ENCODE measurements at places on chromosomes 2 and 18.
A peak's percentile ranks its signal among the peaks of the same experiment; 100 is the strongest.

GRCh38 chr2:173051463-173052215 lies 24.0 kb upstream of the MAP3K20 start:
- DNase-seq: no peak

- DNase-seq: no peak
Observed at GRCh38 chr2:60540074-60540473, 13.4 kb downstream of the BCL11A start.

- DNase-seq: no peak
Observed at GRCh38 chr2:195677884-195678283, 20.9 kb downstream of the SLC39A10 start.

GRCh38 chr2:110900191-110900590 lies 167.8 kb downstream of the ACOXL start:
- DNase-seq: no peak

- no peak for DNase-seq
Observed at GRCh38 chr2:58739033-58739432, 497.9 kb upstream of the FANCL start.

- DNase-seq: no peak
Observed at GRCh38 chr2:127783101-127783500, 27.9 kb downstream of the WDR33 start.

DNA sequence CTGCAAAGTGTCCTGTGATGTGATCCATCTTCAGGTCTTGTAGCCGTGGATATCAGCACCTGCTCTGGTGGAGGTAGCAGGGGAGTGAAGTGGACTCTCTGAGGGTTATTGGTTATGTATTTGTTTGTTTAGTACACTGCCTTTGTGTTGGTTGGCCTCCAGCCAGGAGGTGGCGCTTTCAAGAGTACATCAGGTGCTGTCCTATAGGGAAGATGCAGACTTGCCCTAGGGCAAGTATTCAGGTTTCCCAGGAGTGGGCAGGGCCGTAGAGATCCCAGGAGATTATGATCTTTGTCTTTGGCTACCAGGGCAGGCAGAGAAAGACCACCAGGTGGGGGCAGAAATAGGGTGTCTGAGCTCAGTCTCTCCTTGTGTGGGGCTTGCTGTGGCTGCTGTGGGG lies 411.8 kb downstream of the SOX11 start:
- DNase-seq: no peak

- DNase-seq: no peak
Observed at GRCh38 chr18:3368193-3368592, 81.8 kb upstream of the TGIF1 start.

- no peak for DNase-seq
Observed at GRCh38 chr2:46569766-46570165, 90.4 kb downstream of the TMEM247 start.

- no peak for DNase-seq
Observed at GRCh38 chr2:190578158-190579057, 43.9 kb upstream of the NEMP2 start.

DNA sequence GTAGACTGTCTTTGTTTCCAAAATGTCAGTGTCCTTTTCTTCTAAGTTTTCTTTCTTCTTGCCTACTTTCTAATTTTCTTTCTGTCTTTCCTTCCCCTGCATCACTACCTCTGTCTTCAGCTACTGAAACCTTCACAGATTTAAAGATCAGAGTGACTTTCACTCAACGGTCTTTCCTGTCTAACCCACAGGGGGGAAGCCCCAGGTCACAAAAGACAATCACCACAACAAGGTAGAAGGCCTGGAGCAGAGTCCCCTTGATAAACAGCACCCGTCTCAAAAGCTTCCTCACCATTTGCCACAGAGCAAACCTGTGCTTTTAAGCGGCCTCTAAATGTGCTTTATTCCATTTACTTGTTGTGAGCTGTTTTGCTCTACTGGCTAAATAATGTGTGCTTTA lies 665.4 kb downstream of the BCL11A start:
- no peak for DNase-seq

- no peak for DNase-seq
Observed at GRCh38 chr2:23452853-23453420, 68.0 kb downstream of the KLHL29 start.

- no peak for DNase-seq
Observed at GRCh38 chr2:230714136-230714480, 1.5 kb downstream of the CAB39 start.

GRCh38 chr2:61485281-61485680 lies 14.4 kb upstream of the USP34 start:
- DNase-seq: no peak

- no peak for DNase-seq
Observed at GRCh38 chr2:105231232-105231619, 10.3 kb upstream of the GPR45 start.

DNA sequence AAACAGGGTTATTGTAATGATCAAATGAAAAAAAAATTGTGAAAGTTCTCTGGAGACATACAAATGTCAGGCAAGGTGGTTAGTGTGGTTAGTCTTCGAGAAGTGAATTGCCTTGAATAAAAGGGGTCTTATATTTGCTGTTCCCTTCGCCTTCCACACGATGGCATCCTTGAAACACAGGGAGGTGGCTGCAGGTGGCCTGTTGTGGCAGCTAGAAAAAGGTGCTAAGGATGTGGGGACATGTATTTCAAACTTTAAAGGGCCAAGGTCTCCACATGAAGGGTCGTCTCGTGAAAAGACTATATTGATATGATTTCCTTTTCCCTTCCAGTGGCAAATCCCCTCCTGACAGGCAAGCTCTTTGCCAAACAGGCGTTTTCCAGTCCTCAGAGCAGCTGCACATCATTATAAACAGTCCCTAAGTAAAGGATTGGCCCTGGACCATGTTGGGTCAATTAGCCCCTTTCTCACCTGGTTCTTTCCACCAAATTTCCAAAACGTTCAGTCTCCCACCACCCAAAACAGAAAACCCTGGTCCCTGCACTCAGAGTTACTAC lies 68.5 kb downstream of the COPS8 start:
- no peak for DNase-seq

DNA sequence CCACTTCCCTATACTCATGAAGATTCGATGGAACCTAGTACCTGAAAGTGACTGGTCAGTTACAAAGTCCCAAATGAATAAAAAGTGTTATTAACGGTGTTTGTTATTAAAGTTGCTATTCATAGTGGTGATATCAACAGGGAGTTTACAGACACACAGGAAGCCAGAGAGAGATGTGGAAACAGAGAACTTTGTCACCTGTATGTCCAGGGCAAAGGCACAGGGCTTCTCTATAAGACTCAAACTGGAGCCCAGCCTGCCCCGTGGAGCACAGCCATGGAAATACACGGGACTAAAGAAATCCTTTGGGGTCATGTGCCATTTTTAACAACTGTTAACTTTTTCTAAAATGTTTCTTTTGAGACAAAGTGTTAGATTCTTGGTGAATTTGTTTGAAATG lies 68.5 kb downstream of the KLF7 start:
- no peak for DNase-seq

GRCh38 chr2:180872255-180872654 lies 108.2 kb upstream of the UBE2E3 start:
- DNase-seq: no peak

GRCh38 chr2:68994864-68995263 lies 18.1 kb upstream of the ANTXR1 start:
- no peak for DNase-seq

GRCh38 chr2:176758426-176758825 lies 454.2 kb upstream of the HNRNPA3 start:
- DNase-seq: no peak

GRCh38 chr18:62450546-62451410 lies 72.0 kb upstream of the ZCCHC2 start:
- peak; percentile 54 for DNase-seq

DNA sequence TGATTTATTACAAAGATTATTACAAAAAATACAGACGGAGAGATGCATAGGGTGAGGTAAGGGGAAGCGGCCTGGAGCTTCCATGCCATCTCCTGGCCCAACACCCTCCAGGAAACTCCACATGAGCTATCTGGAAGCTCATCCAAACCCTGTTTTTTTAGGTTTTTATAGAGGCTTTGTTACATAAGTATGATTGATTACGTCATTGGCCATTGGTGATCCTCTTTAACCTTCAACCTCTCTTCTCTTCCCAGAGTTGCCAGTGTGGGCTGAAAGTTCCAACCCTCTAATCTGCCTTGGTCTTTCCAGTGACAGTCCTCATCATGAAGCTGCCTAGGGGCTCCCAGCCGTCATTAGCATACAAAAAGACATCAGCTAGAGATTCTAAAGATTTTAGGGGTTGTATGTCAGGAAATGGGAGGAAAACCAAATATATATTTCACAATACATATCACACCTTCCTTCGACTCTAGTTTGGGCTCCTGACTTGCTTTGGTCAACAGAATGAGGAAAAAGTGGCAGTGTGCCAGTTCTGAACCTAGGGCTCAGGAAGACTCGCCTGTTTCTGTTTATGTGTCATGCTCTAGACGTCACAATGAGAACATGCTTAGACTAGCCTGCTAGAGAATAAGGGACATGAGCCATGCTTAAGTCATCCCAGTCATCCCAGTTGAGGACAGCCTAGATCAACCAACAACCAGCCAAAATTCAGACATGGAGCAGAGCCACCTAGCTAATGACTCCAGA lies 54.1 kb downstream of the ETAA1 start:
- no peak for DNase-seq

- DNase-seq: no peak
Observed at GRCh38 chr2:121884078-121884477, 128.6 kb downstream of the TSN start.

DNA sequence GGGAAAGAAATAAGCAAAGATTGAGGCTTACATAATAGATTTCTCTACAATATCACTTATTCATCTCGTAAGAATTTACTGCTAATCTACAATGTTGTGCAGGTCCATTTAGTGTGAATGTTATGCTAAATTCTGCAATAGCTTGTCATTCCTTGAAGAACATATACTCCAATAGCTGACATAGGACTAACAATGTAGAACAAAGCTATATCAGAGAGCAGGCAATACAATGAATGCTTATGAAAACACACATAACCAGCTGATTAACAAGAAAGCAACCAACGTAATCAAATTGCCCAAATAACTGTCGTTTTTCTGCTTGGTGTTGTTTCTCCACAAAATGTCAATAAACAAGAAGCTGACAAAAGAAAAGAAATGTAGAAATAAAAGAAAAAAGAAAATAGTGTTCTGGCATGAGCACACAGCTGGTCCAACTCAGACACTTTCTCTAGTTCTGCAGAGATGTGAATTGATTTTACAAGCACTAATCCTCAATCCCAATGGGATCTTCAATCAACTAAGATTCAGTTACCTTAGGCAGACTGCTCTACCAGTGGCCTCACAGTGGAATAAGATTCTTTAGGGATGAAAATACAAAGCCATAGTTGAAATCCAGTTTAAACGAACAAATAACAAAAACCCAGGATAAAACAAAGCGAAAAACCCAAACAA lies 1024.7 kb upstream of the PIK3C3 start:
- no peak for DNase-seq

DNA sequence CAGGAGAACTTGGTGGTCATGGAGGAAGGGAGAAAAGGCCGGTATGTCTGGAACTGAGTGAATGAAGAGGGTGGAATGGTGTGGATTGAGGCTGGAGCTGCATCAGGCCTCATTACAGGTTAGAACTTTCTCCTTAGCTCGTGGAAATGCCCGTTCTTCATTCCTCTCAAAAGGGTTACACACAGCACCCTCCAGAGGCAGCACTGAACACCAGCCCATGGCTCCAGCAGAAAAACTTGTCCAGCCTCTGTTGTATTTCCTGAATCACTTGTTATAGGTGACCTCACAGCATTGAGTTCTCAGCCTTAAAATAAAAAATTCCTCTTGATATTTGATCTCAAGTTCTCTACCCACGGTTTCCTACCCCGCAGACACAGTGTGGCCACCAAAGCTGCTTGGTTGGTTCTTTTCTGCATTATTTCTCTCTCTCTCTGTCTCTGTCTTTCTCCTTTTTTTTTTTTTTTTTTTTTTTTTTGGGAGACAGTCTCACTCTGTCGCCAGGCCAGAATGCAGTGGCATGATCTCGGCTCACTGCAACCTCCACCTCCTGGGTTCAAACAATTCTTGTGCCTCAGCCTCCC lies 89.6 kb downstream of the ITGB1BP1 start:
- no peak for DNase-seq

DNA sequence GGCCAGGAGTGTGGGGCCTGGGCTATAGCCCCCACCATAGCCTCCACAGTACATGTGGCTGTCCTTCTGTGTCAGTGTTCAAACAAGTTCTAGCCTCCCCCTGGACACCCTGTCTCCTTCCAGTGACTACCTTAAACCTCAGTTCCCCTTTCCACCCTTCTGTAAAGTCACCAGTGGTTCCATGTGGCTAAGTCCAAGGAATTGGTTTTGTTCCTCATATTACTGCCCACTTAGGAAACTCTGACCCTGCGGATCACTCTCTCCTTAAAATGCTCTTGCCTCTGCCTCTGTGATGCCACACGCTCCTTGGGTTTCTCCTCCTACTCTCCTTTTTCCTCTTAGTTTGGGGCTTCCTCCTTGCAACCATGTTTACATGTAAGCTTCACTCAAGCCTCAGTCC lies 27.8 kb upstream of the REL start:
- no peak for DNase-seq

- no peak for DNase-seq
Observed at GRCh38 chr2:23330214-23330613, 54.8 kb upstream of the KLHL29 start.

DNA sequence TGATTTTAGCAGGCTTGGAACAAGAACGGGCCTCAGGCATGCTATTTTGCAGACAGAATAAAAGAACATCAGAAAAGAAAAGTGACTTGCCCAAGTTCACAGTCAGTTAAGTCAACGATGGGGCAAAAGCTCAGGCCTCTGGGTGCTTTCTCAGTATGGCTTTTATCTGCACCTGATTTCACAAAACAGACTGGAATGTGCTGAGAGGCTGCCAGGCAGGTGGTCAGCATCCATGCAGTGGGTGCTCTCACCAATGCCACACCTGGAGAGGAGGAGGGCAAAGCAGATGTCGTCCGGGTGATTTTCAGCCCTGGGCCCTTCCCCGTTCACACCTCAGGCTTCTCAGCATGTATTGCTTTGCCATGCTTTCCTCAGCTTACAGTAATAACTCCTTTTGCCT lies 854.6 kb downstream of the RNF144A start:
- DNase-seq: no peak

GRCh38 chr2:205930209-205930608 lies 155.8 kb downstream of the INO80D start:
- no peak for DNase-seq

GRCh38 chr2:236581546-236581945 lies 11.9 kb downstream of the ACKR3 start:
- no peak for DNase-seq

GRCh38 chr2:224448236-224448635 lies 46.3 kb upstream of the FAM124B start:
- DNase-seq: no peak

- DNase-seq: no peak
Observed at GRCh38 chr18:64201781-64202180, 52.9 kb upstream of the LINC00305 start.

- no peak for DNase-seq
Observed at GRCh38 chr18:9597609-9598008, 16.8 kb downstream of the PPP4R1 start.

DNA sequence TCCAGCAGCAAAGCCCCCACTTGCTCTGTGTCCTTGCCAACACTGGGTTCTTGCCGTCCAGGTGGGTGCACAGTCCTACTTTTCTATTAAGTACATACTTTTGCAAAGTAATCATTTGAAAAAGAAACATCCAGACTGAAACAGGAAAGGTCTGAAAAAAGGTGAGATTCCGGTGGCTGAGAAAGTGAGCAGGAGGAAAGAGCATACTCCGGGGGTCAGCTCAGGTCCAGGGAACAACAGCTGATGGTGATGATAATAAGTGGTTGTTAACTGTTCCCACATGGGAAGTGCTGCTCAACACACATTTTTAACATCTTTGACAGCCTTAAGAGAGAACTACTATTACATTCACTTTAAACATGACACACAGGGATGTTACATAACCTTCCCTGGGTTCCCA lies 86.1 kb upstream of the UXS1 start:
- no peak for DNase-seq

All from omental fat pad (tissue), 4 donors.